Activated T-cell treated with anti-CD3 and anti-CD28 coated beads for 1 hour (primary cell): ENCODE measurements at places on chromosomes 6 and 20.

DNA sequence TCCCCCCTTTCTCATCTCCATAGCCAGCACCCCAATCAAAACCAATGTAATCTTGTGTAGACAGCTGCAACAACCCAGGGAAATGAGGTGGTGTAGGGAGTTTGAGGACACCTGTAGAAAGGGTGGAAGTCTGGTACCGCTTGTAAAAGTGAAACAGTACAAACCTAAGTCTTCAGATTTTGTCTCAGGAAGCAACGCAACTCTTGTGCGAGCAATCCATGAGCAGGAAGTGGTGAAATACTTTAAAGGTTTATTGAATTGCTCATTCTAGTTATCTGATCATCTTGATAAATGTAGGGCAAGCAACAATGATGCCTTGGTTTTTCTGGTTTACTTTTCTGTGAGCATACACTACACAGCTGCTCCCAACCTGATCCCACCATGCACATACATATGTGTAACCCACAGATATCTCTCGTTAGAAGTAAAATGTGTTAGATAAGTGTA is 71.1 kb upstream of the THEMIS start:
- DNase-seq, result peak; percentile 11

GRCh38 chr20:37397076-37397953 is 51.4 kb downstream of the SRC start:
- no peak for DNase-seq

DNA sequence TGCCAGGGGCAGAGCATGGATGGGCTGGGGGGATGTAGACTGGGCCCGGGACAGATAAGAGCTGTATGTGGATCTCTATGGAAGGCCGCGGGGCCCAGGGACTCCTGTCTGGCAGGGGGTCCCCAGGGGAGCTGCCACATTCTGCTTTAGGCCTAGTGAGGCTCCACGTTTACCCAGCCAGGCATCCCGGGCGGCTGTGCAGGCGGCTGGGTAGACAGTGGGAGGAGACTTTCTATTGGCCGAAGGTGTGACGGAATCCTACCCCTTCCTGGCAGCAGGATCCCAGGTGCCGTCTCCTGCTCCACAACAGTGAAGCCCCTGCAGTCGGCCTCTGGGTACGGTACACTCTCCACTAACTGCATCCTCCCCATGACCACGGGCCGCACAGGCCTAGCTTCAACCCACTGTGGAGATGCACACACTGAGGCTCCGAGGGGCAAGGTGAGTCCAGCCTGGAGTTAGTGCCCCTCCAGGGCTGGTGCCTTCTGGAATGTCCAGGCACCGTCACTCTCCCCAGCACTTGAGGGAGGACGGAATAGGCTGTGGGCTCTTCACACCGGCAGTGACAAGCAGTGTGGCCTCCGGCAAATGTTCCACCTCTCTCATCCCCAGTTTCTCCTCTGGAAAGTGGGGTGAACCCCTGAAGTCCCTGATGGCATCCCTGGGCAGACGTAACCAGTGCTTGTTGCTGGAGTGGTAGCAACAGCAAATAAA is 36.8 kb upstream of the ZBP1 start:
- no peak for DNase-seq

DNA sequence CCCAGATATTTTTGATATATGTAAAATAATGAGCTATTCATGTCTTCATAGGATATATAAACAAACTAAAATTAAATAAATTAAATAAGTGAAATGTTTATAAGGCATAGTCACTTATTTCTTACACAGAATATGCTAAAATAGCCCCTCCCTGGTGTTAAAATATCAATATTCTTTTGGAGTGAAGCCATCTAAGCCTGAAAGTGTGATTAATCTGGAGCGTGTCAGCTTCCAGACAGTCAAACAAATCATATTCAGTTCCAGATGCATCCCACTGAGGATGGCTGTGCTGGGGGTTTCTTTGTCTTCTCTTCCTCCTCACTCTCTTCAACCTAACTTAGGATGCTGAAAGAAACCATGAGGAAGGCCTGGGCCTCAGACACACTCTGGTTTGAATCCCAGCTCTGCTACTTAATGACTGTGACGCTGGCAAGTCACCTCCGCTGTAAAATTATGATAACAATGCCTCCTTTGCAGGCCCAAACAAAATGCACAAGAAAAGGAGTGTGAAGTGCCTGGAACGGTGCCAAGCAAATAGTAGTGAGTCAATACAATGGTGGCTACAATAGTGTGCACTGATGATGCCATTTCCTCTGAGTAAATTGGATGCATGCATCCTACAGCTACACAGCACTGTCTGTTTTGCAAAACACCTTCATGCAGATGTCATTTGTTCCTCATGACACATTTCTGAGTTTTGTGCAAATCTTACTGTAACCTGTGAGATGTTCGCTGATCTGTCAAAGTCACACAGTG is 161.4 kb downstream of the FOXC1 start:
- no peak for DNase-seq

DNA sequence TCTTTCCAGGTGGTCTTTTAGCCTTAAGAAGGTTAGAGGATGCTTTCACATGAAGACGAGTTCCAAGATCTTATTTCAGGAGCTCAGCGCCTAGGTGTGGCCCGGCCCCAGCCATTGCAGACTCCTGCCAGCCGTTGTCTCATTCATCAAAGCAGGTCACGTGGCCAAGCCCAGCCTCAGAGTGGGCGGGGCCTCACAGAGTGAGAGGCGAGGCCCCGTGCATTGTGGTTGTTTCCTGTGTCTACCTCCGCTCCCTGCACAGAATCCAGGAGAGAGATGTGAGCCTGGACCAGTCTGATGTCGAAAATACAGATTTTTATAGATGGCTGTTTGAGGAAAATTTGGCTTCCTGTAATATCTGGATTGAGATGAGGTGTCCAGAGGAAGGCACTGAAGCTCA is 49.2 kb upstream of the CST5 start:
- DNase-seq, result no peak

DNA sequence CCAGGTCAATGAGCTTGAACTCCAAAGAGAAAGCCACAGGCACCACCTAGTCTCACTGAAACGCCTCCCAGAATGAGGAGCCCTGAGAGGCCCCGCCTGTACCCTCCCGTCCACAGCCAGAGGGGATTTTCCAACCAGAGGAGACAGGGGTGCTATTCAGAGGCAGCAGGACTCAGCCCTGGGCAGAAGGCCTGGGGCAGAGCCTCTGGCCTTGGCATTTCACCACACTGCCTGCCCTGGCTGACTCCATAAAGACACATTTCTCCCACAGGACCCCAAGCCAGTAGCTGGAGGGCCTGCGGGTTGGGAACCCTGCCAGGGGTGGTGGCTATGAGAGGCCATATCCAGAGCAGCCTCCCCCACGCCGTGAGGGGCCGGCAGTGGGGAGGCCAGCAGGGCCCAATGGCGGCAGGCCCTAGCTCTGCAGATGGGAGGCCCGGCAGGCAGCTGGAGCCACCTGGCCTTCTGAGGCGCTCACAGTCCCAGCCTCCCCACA is 159.3 kb downstream of the PREX1 start:
- no peak for DNase-seq

DNA sequence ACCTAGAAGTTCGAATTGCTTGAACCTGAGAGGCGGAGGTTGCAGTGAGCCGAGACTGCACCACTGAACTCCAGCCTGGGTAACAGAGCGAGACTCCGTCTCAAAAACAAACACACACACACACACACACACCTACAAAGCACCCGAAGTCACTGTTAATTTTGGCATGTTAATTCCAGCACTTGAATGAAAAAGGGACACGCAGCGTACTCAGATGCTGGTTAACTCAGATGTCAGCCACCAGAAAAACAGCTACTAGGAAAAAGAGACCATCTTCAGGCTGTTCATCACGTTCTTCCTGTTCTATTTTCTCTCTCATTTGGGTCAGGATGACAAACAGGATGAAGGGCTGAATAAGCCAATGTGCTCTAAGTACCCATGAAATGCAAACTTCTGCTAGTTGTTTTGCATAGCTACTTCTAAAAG is 46.9 kb downstream of the BLOC1S5 start:
- DNase-seq, result no peak
